ENCODE measurements at places on chromosomes 2 and 18.

DNA sequence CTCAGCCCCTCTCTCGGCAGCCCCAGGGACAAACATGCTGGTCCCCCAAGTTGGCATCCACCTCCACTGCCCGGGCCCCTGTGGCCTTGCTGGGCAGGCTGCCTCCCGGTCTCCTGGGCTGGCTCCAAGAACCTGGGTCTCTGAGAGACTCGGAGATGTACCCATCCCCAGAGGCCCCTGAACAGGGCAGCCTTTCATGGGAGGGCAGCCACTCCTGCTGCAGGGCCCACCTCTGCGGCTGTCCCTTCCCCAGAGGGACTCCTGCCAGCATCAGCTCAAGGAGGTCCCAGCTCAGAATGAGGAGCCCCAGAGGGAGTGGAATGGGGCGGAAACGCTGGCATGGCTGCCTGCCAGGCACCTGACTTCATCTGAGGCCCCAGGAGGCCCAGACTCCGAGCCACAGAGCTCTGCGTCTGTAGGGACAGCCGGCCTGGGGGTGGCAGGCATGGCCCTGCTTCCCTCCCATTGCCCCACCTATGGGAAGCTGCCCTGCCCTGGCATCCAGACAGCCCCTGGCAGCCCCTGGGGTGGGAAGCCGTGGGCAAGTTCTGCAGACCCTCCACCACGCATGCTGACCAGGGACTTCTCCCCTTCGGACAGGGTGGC lies 857 bp upstream of the CROCC2 start:
- DNase-seq = no peak

DNA sequence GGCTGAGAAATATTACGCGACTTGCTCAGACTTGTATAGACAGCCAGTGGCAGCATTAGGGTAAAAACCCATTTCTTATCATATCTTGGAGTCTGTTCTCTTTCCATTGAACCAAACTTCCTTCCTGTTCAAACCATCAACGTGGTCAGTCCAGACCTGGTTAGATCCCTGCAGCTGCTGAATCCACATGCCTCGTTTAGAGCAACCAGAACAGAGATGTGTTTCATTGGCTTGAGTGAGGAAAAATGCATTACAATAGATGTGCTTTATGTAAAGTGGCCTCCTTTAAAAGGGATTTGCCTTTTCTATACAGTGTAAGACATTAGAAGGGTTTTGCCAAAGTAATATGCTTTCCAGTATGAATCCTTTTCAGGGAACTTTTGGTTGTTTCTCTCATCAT lies 232.4 kb downstream of the MEIS1 start:
- no peak for DNase-seq

GRCh38 chr2:231554748-231555545 lies 24.7 kb upstream of the NMUR1 start:
- no peak for DNase-seq

DNA sequence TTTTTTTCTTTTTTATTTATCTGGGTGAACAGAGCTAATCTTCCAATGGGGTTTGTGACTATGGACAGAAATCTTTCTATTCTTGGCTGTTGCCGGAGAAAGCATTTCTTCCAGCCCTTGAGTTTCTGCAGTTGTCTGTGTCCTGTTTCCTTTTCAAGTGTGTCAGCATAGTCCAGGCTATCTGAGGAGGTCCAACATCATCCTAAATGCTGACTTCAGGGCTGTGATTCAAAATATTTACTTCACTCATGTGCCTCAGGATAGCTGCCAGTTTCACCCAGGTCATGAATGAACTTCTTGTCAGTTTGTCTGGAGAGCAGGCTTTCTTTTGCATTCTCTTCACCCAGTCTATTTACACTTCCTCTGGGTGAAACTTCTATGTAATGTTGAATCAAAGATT lies 27.9 kb downstream of the ITGAV start:
- no peak for DNase-seq

DNA sequence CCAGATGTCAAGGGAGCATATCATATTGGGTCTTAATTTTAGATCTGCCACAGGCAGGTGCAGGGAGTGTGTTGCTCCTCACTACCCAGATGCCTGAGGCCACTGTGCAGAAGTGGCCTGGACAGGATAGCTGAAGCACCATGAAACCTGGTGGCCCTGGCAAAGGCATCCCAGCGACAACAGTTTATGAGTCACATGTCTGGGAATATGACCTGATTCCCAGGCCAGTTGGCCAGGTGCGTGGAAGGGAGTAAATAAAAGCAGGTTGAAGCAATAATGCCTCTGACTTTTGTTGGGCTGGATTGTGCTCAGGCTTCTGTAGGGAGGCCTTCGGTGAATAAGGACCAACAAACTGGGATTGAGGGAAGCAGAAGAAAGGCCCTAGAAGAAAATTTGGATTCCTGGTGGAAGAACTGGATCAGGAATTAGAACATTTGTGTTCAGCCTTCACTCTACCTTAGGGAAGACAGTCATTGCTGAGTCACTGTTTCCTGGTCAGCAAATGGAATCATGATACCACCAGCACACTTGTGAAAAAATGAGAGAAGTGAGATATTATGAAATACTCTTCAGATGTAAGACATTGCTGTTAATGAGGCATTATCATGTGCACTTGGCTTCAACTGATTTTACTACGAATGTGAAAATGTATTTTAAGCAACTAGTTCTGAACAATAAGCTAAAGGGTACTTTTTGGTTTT lies 78.4 kb upstream of the ZNF516 start:
- no peak for DNase-seq

- DNase-seq = no peak
Measured at GRCh38 chr18:9925369-9925768, 11.6 kb downstream of the VAPA start.

- no peak for DNase-seq
Measured at GRCh38 chr2:16035747-16036745, 95.7 kb downstream of the MYCN start.

DNA sequence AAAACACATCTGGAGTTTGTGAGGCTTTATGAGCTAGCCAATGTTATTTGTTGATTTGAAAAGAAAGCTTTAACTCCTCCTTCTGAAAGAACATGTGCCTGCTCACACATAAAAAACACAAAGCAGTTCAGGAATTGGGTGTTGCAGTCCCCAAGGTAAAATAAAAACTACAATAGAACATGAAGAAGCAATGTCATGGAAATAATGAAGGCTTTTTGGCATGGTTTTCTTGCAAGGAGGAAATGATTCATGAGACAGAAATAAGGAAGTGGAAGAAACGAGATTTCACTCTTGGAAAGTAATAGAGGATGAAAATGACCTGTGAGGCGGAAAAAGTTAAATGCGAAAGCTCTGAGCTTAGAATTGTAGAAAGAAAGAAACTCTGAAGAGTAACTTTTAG lies 81.1 kb downstream of the TRIB2 start:
- DNase-seq = no peak

DNA sequence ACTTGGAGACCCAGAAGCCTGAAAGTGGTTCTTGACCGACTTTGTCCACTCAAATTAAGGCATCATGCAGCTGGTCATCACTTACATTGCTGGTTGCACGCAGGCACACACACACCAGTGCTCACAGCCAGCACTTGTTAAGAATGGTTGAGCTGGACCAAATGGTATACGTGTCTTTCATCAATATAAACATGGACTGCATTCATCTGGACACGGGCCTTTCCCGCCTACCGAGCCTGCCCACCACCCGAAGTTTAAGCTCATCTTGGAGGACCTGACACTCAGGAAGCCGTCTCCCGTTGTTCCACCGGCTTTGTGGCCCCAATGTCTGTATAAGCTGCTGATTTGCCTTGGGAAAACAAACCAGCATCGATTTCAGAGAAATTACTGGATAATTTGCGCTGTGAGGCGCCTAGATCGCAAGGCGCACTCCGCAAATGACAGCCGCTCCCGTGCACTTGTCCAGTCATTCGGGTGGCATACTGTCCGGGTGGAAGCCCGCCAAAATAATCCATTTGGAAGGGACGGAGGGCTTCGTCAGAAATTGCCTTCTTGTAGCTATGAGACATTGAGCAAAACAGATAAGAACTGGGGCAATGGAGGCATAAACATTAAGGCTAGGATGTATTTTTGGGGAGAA lies 40.1 kb upstream of the AKAIN1 start:
- no peak for DNase-seq

DNA sequence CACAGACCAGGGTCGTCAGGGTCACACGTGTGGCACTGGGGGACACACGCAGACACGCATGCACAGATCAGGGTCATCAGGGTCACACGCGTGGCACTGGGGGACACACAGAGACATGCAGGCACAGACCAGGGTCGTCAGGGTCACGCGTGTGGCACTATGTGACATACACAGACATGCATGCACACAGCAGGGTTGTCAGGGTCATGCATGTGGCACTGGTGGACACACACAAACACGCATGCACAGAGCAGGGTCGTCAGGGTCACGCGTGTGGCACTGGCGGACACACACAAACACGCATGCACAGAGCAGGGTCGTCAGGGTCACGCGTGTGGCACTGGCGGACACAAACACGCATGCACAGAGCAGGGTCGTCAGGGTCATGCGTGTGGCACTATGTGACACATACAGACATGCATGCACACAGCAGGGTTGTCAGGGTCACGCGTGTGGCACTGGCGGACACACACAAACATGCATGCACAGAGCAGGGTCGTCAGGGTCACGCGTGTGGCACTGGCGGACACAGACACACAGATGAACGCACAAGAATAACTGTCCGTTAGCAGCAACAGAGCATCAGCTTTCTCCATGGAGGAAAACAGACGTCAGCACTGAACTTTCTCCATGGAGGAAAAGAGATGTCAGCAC lies 34.9 kb downstream of the HDAC4 start:
- DNase-seq = no peak

DNA sequence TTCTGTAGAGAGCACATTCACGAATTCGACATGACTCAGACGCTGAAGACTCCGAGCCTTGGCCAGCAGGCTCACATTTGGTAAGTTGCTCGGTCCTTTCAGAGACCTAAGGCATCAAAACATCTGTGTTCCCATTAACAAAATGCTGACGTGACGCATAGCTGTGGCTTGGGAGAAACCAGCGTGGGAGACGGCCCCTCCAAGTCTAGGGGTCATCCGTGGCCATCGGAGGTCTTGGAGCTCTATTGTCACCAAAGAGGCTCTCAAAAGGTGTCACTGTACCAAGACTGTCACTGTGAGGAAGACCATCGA lies 14.9 kb downstream of the FBLN7 start:
- no peak for DNase-seq
